ENCODE measurements at places on chromosomes 13 and 19.
A peak's percentile ranks its signal among the peaks of the same experiment; 100 is the strongest.

DNA sequence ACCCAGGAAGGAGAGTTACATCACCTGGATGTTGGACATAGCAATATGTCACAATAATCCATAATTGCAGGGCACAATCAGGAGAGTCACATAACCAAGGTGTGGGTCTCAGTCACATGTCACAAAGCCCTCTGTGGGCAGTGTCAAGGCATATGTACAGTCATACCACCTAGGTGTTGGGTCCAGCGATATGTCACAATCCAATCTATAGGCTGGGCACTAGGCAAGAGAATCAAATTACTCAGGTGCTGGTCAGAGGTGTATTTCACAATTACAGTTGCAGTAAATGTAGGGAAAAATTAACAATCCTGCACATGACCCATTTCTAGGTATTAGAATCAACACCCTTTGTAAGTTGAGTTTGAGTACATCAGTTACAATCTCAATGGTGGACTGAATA lies 126.2 kb upstream of the ZNF91 start:
- DNase-seq, result no peak

- DNase-seq, result no peak
These were observed 16.9 kb downstream of the ZNF816 start for GRCh38 chr19:52945652-52946321.

DNA sequence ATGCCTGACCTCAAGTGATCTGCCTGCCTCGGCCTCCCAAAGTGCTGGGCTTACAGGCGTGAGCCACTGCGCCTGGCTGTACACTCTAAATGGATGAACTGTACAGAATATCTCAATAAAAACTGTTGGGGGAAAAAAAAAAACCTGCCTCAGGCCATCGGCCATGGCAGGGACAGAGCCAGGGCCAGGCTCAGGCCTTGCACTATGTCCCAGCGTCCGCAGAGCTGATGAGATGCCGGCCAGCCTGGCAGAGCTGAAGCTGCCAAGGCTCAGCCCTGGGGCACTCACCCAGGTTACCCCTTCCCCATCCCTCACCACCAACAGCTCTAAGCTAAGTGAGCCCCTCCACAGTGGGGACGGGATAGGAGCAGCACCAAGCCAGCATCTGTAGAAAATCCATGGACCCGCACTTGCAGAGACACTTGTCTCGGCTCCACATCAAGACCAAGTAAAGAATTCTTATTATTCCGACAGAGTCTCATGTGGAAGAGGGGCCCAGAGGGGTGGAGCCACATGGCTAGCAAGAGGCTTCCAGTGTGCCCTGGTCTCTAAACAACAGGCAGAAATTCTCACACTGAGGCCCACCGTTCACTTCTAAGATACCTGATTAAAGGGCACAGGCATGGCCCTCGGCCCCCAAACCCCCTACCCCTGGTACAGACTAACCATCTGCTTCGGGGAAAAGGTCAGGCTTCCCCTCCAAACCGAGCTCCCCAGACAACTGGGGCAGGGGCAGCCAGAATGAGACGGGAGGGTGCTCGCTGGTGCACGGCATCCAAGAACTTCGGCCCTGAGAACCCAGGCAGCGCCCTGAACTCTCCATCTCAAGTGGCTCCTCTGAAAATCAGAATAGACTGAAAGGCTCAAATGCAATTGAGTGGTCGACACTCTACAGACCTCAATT lies 5.8 kb downstream of the PPP6R1 start:
- DNase-seq, result no peak

DNA sequence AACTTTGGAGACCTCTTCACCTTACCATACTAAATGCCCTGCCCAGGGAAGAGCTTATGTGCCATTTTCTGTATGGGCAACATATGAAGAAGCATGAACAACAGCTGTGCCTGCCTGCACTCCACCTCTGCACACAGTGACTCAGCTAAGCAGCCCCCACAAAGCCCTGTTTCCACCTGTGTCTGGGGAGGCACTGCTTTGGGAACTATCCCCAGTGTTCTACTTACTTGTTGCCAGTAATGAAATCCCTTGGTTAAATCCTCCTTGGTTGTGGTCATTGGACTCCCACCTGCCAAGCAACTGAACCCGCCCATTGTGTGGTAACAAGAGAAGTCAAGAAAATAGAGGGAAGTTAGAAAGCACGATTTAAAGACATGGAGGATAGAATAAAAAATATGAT lies 84.6 kb downstream of the NALCN start:
- DNase-seq, result no peak

- peak; percentile 64 for DNase-seq
These were observed 11.3 kb downstream of the STAP2 start for GRCh38 chr19:4327252-4327876.

DNA sequence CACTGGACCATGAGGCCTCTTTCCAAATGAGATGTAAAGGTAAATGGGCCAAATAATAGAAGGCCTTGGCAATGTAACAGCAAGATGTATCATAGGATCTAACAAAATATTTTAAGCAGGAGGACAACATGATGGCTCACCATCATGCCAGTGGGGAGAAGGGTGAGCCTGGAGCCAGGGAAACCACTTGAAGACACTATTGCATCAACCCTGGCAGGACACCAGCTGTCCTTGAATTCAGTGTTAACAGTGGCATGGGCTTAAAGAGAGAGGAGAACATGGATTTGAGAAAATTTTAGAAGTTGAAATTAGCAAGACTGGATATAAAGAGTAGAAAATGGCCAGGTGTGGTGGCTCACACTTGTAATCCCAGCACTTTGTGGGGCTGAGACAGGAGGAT lies 6.7 kb upstream of the RCBTB2 start:
- DNase-seq, result no peak

GRCh38 chr13:28719227-28720055 lies 671 bp upstream of the SLC46A3 start:
- no peak for DNase-seq

DNA sequence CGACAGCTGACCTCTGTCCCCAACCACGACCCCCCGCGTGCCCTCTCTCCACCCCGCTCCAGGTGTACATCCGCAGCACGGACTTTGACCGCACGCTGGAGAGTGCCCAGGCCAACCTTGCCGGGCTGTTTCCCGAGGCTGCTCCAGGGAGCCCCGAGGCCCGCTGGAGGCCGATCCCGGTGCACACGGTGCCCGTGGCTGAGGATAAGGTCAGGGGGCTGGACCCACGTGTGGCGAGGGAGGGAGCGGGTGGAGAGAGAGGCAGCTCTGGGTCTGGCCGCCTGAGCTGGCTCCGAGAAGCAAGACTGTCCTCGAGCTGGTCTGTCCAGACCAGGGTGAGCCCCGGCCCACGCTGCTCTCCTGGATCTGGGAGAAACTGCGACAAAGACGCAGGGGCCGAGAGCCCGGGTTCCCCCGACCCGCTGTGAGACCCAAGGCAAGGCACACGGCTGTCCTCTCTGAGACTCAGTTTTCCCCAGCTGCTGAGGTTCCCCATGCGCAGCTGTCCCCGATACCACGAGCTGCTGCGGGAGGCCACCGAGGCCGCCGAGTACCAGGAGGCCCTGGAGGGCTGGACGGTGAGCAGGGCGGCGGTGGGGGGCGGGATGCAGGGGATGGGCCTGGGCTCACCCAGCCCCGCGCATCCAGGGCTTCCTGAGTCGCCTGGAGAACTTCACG lies 1.5 kb downstream of the ACP4 start:
- DNase-seq, result no peak

Measured in stimulated activated CD4-positive, alpha-beta T cell treated with anti-CD3 and anti-CD28 coated beads, Interleukin-1b, Interleukin-23, amount 100 ng/mL, for 1 hour (primary cell).